Activated CD8-positive, alpha-beta T cell treated with anti-CD3 and anti-CD28 coated beads, Interleukin-2, amount 10 ng/mL, durations not matched to agents 7 days and 5 days (primary cell): ENCODE measurements at places on chromosomes 3 and 15. TPM values are rescaled to one million over a fixed set of nuclear protein-coding genes. Genes with fewer than 3 reads are reported as not detected.

DNA sequence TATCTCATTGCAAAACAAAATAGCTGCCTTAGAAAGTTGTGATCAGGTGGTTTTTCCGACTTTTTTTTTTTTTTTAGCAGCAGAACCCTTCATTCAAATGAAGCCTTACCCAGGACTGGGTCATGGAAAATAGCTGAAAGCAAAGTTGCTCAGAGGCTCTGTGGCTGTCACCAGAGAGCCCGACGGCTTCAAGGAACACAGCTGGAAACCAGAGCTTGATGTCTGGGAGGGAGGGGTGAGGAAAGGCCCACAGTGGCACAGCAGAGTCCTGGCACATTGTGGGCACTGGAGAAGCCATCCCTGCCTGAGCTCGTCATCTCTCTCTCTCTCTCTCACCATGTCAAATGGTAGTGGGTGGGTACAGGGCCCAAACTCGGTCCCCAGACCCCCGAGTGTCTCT is 77.5 kb downstream of the RPN1 start:
- no peak for DNase-seq

DNA sequence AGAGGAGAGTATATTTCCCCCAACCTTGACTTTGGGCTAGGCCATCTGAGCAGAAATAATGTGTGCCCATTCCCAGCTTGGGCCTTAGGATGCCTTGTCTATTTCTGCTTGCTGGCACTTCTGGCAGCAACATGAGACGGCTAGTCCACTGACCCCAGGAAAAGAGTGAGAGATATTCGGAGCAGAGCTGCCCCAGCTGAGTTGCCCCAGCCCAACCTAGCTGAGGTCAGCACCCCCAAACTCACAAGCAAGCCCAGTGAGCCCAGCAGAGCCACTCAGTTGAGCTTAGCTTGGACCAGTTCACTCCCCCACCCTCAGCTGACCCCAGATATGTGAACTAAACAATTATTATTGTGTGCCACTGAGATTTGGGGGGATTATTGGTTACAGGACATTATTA is 20.2 kb downstream of the ITGA11 start:
- DNase-seq = no peak

GRCh38 chr3:150830094-150830681 is 67.2 kb upstream of the SIAH2 start:
- peak; percentile 26 for DNase-seq

- DNase-seq = peak; percentile 75
These were observed at the start of gene CMTM7 for GRCh38 chr3:32391643-32392535. CMTM7 (plus strand) TSS chr3:32391853; CDS start chr3:32391907, 54 bp downstream.

DNA sequence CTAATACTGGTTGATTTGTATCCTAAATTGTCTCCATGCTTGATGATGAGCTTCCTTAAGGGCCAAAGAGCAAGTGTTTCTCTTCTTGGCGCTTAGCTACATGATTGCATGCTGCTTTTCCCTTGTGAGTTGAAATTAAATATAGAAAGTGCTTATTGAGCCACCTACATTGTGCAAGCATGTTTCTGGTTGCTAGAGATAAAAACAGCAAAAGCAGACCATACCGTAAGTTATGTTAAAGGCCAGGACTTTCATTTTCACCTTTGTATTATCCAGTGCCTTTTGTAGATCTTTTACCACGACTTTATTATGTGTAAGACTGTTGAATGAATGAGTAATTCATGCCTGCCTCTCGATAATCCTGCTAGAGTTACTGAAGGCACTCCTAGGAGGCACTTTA is 41.9 kb upstream of the CCNB2 start:
- no peak for DNase-seq

DNA sequence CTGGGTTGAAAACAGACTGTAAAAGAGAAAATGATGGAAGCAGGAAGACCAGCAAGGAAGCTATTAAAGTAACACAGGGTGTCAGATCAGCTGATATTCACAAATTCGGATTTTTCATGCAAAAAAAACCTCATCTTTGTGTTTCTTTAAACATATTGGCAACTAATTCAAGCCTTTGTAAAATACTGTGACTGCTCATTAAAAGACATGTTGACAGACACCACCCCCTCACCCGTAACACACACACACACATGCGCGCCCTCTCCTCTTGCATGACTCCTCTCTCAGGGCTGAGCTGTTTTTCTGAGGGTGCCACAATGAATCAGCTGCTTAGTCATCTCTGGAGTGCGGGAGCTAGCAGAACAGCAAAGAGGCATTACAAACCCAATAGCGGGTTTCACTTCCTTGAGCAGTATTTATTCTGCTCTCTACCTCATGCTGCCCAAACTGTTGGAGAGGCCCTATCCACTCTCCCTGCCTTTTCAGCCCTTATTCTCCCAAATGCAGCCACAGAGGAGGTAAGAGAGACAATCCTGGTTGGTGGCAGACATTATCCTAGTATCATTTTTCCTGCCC is 35.8 kb upstream of the CCDC80 start:
- peak; percentile 93 for DNase-seq

GRCh38 chr3:12974819-12975218 is 98.4 kb downstream of the IQSEC1 start:
- no peak for DNase-seq

Gene DUOXA2
- not detected for total RNA-seq

Gene A4GNT
- total RNA-seq = not detected

- no peak for DNase-seq
These were observed 9.1 kb downstream of the CCR4 start for GRCh38 chr3:32960404-32961170.

GRCh38 chr15:65553691-65554090 is 23.4 kb downstream of the HACD3 start:
- no peak for DNase-seq

DNA sequence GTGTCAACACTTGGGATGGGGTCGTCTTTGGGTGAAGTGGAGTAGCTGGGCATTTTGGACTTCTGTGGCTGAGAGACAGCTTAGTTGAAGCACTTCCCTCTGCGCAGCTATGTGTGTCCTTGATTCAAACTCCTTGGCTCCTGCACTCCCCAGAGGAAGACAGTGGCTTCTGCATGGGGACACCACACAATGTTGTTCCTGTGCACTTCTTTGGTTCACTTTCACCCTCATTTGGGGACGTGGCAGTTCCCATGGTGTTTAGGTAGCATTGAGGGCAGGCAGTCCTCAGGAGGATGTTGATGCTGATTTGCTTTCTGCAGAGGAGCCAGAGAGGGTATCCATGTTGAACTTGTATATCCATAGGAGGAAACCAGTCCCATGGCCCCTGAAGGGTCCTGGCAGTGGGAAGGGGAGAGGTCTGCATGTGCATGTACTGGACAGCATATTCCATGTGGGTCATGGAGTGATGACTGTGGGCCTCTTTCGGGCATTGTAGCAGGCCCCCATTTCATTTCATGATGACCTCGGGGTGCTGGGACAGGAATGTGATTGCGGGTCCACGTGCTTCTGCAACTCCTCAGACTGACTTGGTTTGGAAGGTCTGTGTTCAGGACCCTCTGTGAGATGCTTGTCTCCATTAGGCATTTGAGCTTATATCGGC is 135.4 kb downstream of the SNRPN start:
- no peak for DNase-seq

- no peak for DNase-seq
These were observed 161.6 kb downstream of the MYRIP start for GRCh38 chr3:39970982-39971381.

Gene ITIH1
- total RNA-seq = not detected

DNA sequence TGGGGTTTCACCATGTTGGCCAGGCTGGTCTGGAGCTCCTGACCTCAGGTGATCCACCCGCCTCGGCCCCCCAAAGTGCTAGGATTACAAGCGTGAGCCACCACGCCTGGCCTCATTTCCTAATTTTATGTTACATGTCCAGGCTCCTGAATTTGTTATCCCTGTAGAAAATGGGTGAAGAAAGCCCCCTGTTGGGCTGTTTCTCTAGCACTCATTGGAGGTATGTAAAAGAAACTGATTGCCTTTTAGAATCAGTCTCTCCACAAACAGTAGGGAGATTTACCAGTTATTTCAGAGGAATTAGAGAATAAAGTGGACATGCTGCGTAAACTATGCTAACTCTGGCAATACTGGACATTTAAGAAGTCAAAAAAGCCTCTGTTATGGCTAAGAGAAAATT is 364.1 kb upstream of the TBL1XR1 start:
- no peak for DNase-seq

GRCh38 chr15:33055962-33056361 is 138.6 kb downstream of the FMN1 start:
- no peak for DNase-seq

GRCh38 chr3:158261371-158261991 is 151.6 kb downstream of the RSRC1 start:
- DNase-seq = no peak

Gene ABCF3
- 56.6 TPM for total RNA-seq

- DNase-seq = no peak
These were observed 51.6 kb upstream of the ARL6 start for GRCh38 chr3:97712919-97713318.
